ENCODE measurements at places on chromosomes 3 and 15.

DNA sequence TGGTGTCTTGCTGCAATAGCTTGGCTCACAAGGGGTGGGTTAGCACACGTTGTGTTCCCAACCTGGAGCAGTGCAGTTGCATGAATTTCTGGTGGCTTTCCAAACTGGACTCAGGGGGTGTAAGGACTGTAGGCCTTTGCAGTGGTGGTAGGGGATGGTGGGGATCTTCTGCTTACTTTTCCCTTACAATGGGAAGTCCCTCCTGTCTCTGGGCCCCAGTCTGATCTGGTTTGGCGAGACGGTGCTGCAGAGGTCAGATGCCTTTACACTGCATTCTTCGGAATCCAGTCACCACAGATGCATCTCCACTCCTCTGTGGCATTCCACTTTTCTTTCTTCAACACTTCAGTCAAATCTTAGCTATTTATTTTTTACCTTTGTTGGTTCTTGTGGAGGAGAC is 132.1 kb downstream of the DOCK3 start:
- ATAC-seq, result no peak
- no peak overlapping the region for H3K27ac ChIP-seq
- no peak overlapping the region for H3K4me3 ChIP-seq
- no peaks in the 10 kb centered on the region for H3K4me1 ChIP-seq

- ATAC-seq, result no peak
- H3K27ac ChIP-seq, result no peak overlapping the region
- no peaks in the 10 kb centered on the region for H3K4me1 ChIP-seq
- H3K4me3 ChIP-seq, result no peak overlapping the region
- H3K27me3 ChIP-seq, result no peaks in the 10 kb centered on the region
Measured at GRCh38 chr3:101414121-101414520, 93.7 kb upstream of the IMPG2 start.

DNA sequence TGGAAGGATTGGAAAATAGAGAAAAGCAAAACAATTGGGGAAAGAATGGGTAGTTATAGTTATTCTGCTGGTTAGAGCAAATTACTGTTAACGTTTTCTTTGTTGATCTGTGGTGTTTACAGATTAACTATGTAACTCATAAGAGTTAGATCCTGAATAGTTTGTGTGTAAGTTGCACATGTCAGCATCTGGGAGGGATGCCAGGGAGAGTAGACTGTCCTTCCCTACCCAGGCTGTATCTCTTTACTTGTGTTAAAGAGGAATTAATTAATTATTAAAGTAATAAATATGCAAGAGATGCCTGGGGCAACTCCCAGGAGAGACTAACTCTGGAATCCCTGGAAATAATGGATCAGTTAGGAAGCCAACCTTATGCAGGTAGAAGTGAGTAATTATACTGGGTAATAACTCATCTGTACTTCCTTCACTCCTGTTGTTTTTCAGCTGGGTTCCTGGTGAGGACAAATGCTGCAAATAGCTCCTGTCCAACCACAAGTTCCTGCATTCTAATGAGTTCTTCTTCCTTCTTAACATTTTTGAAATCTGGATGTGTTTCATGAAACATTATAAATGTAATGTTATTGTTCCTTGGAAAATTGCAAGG is 18.9 kb downstream of the GHRL start:
- no peaks in the 10 kb centered on the region for H3K36me3 ChIP-seq
- no peak overlapping the region for H3K4me3 ChIP-seq
- H3K4me1 ChIP-seq, result no peaks in the 10 kb centered on the region
- H3K27me3 ChIP-seq, result no peaks in the 10 kb centered on the region
- H3K27ac ChIP-seq, result no peak overlapping the region

DNA sequence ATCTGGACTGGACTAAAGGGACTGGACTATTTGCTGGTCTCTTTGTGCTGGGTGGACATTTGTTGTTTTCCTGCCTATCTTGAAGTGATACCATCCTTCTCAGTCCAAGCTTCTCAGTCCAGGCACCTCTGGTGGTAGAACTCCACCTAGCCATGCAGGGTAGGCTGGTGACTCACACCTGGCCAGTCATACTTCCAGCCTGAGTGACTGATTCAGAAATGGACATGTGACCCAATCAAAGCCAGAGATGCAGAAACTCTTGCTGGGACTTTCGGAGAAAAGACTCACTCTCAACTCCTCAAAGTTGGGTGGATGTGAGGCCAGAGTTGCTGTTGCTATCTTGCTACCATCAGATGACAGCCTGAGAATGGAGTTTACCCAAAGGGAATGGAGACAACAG is 5.6 kb upstream of the ASB14 start:
- H3K4me3 ChIP-seq, result no peak overlapping the region
- no peaks in the 10 kb centered on the region for H3K4me1 ChIP-seq
- no peaks in the 10 kb centered on the region for H3K36me3 ChIP-seq

GRCh38 chr15:29968099-29968894 is 114.5 kb upstream of the GOLGA8J start:
- H3K27ac ChIP-seq, result no peak overlapping the region
- no peaks in the 10 kb centered on the region for H3K36me3 ChIP-seq
- H3K4me1 ChIP-seq, result no peaks in the 10 kb centered on the region
- peak; percentile 28 for ATAC-seq

GRCh38 chr3:6965881-6966280 is 105.0 kb downstream of the GRM7 start:
- no peaks in the 10 kb centered on the region for H3K27me3 ChIP-seq
- no peak for ATAC-seq
- H3K36me3 ChIP-seq, result no peaks in the 10 kb centered on the region
- H3K27ac ChIP-seq, result no peak overlapping the region
- H3K4me3 ChIP-seq, result no peak overlapping the region

GRCh38 chr3:129131465-129132088 is 10.0 kb upstream of the RAB43 start:
- no peak overlapping the region for H3K27ac ChIP-seq
- no peaks in the 10 kb centered on the region for H3K4me1 ChIP-seq
- no peak overlapping the region for H3K4me3 ChIP-seq

GRCh38 chr3:35664460-35664919 is 25.2 kb downstream of the ARPP21 start:
- no peak overlapping the region for H3K27ac ChIP-seq
- H3K27me3 ChIP-seq, result no peaks in the 10 kb centered on the region
- H3K36me3 ChIP-seq, result no peaks in the 10 kb centered on the region
- no peak overlapping the region for H3K4me3 ChIP-seq
- peak; percentile 46 for ATAC-seq
- H3K4me1 ChIP-seq, result no peaks in the 10 kb centered on the region

GRCh38 chr3:114624571-114625181 is 330.8 kb downstream of the TIGIT start:
- H3K4me1 ChIP-seq, result peaks cover 66% of the 10 kb centered on the region
- no peaks in the 10 kb centered on the region for H3K27me3 ChIP-seq
- H3K36me3 ChIP-seq, result no peaks in the 10 kb centered on the region
- H3K4me3 ChIP-seq, result peak overlapping the region; percentile 53
- peak overlapping the region; percentile 100 for H3K27ac ChIP-seq

DNA sequence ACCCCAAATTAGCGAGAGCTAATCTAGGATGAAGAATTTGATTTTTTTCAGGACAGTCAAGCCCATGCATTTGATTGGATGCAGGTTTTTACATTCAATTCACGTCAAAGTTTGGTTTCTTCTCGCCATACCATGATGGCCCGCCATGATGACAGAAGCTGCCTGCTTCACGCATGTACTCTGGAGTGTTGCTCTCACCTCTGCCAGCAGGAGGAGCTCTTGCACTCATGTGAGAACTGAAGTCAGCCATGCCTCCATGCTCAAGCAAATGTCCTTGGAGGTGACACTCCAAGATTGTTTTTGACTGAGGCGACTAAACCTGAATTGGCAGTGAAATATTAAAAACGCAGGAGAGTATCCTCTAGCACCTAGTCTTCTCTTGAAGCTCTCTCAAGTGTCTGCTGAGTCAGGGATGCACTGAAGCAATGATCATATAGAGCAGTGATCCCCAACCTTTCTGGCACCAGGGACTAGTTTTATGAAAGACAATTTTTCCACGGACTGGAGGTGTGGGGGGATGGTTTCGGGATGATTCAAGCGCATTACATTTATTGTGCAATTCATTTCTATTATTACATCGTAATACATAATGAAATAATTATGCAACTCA is 120.9 kb downstream of the SAMMSON start:
- no peak overlapping the region for H3K27ac ChIP-seq
- H3K36me3 ChIP-seq, result no peaks in the 10 kb centered on the region
- H3K27me3 ChIP-seq, result no peaks in the 10 kb centered on the region
- no peaks in the 10 kb centered on the region for H3K4me1 ChIP-seq
- no peak for ATAC-seq
- no peak overlapping the region for H3K4me3 ChIP-seq

DNA sequence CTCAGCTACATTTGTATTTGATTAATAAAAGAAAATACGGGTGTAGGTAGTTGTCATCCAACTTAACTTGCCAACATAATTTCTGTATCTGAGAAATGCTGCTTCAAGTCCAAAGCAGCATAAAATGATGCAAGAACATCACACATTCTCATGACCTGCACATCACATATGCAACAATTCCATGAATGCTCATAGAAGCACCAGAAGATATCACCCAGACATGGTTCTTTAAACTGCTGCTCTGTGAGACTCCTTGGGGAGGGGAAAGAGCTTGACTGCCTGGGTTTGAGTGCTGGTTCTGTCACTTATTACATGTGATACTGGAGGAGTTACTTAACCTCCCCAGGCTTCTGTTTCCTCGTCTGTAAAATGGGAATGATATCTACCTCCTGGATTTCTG is 39.4 kb downstream of the CHST14 start:
- H3K4me3 ChIP-seq, result no peak overlapping the region
- H3K27ac ChIP-seq, result no peak overlapping the region
- ATAC-seq, result no peak
- no peaks in the 10 kb centered on the region for H3K4me1 ChIP-seq
